Stimulated activated CD4-positive, alpha-beta T cell treated with anti-CD3 and anti-CD28 coated beads, Interleukin-1b, Interleukin-23, amount 100 ng/mL, for 24 hours (primary cell): ENCODE measurements at places on chromosomes 13 and 19.

DNA sequence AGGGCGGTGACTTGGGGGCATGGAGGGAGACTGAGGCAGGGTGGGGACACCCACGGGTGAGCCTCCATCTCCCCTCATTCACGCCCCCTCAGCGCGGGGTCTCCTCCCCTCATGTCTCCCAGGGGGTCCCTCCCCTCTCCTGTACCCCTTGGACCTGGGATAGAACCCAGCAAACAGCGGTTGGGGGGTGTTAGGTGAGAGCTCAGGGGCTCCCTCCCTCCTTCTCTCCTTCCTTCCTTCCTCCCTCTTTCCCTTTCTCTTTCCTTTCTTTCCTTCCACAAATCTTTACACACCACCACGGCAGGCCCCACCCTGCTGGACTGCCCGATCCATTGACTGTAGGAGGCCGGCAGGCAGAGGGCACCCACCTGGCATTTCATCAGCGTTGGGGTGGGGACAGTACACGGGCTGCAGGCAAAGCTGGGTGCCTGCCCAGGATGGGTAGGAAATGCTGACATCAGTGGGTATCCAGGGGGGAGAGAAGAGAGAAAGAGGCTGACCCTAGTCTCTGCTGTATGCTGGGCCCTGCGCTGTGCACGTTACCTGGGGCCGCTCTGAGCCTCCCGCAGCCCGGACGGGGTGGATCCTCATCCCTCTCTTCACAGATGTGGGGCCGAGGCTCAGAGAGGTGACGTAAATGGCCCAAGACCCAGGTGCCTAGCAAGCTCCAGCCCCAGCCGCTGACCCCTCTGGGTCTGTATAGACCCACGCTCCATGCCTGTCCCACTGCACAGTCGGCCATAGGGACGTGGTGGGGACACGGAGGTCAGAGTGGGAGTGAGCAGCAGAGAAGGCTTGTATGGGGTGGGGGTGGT lies 3.5 kb downstream of the SSC5D start:
- DNase-seq, result no peak

DNA sequence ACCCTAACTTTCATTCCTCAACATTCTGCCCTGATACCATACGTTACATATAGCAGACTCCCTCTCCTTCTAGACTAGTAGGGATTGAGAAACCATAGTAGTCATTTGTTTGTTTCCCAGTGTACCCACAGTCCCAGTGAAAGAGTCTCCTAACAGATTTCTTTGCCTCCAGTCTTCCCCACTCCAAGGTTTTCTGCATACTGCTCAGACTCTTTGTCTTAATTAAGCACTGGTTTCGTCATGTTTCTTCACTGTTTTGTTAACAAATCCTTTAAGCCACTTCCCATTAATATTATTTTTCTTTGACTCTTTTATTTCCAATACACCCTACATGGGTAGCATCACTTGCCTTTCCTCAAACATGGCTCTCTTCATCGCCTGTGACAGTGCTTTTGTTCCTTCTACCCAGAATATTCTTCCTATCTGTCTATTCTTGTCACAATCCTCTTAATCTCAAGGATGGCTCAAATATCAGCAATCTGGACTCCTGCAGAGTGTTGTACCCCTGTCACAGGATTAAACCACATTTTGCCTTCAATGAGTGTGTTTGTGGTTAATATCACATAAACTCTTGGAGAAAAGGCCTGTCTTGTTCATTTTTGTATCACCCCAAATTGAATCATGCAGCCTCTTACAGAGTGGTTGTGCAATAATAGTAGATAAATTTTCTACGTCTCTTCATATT lies 92.7 kb upstream of the KLF12 start:
- DNase-seq, result no peak

GRCh38 chr13:103931885-103932284 lies 865.7 kb upstream of the SLC10A2 start:
- DNase-seq, result no peak

- DNase-seq, result no peak
These were observed 145.6 kb downstream of the SOX1 start for GRCh38 chr13:112212533-112212932.

DNA sequence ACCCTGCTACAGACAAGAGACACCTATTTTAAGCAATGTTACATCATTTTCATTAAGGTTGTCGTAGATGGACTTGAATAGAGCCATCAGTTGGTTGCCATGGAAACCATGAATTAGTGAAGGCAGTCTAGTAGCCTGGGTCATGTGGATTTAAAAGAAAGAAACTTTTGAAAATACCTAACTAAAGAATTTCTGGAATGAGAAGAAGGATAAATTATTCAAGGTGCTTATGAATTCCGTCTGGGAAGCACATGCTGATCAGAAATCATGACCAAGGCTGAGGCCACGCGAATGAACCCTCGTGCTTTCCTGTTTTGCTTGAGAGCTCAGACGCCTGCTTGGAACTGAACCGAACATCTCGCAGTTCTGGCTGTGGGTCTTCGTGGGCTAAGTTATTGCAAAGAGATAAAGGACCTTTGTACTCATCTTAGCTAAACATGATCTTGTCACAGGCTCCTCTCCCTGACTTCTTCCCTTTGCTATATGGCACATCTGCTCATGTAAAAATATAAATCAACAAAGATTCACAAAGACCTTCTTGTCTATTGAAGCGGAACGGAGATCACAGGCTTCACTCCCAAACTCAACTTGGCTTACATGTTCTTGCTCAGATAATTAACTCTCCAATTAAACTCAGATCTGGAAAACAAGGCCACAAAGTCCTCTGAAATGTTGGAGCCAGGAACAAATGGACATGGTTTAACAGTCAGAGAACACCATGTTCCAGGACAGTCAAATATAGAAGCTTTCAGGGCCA lies 140.2 kb downstream of the NUFIP1 start:
- DNase-seq, result no peak

GRCh38 chr19:51786646-51787494 lies 8.1 kb upstream of the FPR3 start:
- no peak for DNase-seq

- no peak for DNase-seq
These were observed 10.6 kb downstream of the SLC15A1 start for GRCh38 chr13:98741741-98742435.

DNA sequence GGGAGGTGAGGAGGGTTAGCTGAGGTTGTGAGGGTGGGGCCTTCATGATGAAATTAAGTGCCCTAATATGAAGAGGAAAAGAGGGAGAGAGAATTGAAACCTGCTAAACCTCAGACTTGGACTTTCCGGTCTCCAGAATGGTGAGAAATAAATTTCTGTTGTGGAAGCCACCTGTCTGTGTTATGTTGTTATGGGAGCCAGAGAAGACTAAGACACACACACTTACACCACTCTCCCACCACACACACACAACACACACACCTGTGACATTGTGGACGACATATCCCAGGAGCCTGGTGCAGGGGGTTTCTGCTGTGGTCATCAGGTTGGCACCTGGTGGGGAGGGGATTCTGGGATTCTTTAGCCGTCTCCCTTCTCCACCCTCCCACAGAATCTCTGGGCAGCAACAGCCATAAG lies 14.0 kb downstream of the KLK4 start:
- no peak for DNase-seq

GRCh38 chr19:45125975-45126493 lies 33.1 kb downstream of the PPP1R37 start:
- DNase-seq, result peak; percentile 31
